ENCODE measurements at places on chromosomes 5 and 9.
A peak's percentile ranks its signal among the peaks of the same experiment; 100 is the strongest.

DNA sequence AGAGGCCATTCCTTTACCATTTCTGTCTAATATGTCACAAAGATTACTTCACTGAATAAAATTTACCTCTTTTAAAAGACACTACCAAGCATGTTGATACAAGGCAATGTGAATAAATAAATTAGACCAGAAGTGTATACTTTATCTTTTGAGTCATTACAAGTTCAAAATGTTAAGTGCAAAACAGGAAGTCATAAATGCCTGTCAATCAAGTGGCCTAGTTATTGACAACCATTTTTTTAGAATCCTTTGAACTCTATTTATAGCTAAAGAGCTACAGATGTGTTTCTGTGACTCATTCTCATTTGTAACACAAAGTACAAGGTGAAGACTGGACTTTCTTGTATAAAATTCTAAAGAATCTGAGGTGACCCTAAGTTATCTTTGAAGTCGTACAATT lies 602.7 kb upstream of the SEMA6A start:
- no peak for ATAC-seq

- ATAC-seq, result no peak
Observed at GRCh38 chr5:149683964-149684363, 46.1 kb upstream of the PPARGC1B start.

GRCh38 chr9:101705135-101705661 lies 33.2 kb downstream of the GRIN3A start:
- peak; percentile 68 for ATAC-seq

DNA sequence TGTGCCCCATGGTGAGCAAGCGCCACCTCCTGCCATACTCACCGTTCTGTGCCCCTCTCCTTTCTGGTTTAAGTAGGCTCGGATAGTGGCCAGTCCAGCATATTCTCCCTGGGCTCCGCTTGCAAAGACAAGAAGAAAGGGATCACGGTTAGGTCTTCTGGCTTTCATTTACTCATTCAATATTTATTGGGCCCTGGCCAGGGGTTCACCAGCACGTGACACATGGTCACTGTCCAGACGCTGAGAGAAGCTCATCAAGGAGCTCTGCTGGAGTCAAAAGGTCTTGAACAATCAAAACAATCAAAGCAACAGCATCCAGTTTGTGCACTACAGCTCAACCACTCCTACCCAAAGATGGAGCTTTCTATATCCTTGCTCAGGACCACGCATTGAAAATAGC lies 80.2 kb downstream of the GLDC start:
- no peak for ATAC-seq

DNA sequence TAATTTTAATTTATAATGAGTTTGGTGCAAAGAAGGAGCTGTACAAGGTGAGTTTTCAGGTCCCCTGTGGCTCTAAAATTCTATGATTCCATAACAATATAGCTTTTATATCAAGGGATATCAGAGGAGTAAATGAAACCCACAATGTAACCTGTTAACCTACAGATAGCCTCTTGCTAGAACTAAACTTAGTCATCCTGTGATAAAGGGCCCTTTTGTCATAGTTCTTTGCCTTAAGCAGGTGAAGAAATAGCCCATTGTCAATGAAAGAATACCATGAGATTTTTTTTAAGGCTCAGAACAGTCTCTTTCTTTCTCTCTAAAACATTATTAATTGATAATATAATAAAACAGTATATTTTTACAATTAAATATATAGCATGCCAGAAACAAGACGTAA lies 127.8 kb downstream of the NFIB start:
- ATAC-seq, result no peak

- no peak for ATAC-seq
Observed at GRCh38 chr5:59036274-59036961, 453.5 kb downstream of the RAB3C start.

DNA sequence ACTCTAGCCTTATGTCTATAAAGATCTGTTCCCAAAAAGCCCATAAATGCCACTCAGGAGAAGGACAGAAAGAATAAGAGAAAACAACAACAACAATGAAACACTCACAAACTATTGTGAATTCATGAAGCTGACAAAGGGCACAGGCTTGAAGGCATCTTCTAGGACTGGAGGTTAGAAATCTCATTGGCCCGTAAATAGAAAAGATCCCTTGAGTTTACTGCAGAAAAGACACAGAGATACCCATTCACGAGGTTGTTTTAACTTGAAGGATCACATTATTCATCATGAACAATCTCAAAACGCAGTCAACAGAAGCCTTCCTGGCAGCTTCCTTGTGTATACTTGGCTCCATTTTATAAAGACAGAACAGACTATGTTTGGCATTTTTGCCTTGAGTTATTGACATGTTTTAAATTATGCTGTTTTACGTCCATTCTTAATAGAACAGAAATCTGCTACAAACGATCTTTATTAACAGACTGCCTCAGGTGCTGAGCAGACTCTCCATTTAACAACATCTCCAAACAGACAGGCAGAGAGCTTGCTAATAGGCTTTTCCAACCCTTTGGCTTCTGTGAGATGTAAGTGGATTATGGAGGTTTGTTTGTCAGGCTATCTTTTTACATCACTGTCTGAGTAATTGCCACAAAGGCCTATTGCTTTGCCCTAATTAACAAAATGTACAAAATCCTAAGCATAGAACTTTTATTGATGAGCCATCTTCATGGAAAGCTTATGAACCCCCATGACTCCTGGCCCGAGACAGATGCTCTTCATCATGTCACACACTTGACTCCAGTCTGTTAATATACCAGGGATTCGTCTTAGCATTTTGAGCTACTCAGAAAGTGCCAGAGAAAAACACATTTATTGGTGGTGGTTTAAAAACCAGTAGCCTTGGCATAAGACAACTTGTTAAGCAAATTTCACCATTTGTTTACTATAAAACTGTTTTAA lies 735.3 kb upstream of the ZNF608 start:
- no peak for ATAC-seq

- no peak for ATAC-seq
Observed at GRCh38 chr5:132056610-132057497, 3.6 kb upstream of the IL3 start.

- no peak for ATAC-seq
Observed at GRCh38 chr5:148730270-148730669, 75.9 kb upstream of the HTR4 start.

DNA sequence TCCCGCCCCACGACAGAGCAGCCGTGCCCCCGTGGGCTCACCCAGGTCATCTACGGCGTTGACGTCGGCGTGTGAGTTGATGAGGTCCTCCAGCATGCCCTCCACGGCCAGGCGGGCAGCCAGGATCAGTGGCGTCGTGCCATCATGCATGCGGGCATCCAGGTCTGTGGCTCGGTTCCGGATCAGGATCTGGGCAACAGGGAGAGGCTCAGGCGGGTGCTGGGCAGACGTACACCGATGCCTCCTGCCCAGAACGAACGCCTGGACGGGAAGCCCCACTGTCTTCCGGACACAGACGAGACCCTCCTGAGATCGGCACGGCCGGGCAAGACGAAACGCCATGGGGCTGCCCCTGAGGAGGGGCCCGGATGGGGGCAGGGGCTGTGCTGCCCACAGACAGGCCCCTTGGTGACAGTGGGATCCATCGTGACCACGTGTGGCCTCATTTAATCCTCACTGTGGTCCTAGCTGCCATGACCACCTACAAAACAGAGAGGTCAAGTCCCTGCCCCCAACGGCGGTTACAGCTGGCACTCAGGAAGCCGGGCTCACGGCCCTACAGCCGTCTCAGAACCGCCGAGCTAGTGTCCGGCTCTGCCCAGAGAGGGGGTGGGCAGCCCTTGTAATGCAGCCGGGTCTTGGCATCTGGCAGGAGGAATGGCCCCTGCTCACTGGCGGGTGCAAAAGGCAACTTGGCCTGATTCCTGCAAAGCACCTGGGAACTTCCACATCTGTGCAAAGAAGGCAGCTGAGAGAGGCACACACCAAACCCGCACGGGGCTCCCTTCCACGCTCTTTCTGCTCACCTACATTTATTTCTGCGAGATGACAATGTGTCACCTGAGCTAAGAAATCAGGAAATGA lies 16.5 kb upstream of the SEC16A start:
- no peak for ATAC-seq

GRCh38 chr9:73042155-73042554 lies 89.3 kb upstream of the ALDH1A1 start:
- ATAC-seq, result no peak

DNA sequence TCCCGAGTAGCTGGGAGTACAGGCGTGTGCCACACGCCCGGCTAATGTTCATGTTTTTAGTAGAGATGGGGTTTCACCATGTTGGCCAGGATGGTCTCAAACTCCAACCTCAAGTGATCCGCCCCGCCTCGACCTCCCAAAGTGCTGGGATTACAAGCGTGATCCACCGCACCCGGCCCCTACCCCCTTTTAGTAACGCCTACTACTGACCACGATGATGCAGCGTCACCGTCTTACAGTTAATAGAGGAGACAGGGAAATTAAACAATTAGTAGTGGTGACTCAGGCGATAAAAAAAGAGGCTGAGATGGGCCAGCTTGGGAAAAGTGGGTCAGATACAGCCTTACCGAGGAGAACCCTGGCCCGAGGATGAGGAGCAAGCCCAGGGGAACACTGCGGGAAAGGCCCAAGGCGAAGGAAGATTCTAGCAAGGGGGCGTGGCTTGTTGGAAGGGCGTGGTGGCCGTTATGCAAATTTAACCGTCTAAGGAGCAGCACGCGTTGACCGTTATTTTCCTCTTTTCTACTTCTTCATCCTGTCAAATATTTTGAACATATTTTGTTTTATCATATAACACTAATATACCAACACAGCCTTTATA lies 1.6 kb upstream of the SETX start:
- no peak for ATAC-seq

DNA sequence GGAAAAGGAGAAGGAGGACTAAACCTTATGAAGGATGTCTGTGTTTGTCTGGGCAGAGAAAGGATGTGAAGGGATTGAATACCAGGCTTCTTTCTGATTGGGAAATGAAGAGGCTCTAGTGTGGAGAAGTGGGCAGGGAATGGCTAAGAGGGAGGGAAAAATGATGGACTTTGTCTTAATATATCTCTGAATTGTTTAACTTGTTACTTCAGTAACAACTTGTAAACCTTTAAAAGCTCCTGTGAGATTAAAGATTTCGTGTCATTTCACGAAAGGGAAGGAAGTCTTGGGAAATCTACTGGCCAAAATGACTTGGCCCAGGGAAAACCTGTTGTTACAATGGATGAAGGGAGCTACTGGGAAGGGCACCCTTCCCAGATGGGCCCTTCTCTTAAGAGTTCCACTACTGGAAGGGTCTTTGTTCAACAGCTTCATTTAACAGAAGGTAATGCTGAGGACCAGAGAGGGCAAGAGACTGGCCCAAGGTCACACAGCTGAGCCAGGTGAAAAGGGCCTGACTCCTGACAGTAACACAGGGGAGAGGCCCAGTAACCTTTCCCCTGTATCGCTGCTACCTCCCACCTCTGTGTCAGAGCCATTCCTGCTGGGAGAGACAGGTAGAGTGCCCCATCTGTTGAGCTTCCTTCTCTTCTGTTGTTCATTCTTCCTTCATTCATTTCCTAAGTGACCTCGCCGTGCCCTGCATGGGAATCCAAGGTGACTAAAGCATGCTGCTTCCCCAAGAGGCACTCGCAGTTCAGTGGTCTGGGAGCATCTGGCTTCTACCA lies 5.1 kb upstream of the TCOF1 start:
- no peak for ATAC-seq

DNA sequence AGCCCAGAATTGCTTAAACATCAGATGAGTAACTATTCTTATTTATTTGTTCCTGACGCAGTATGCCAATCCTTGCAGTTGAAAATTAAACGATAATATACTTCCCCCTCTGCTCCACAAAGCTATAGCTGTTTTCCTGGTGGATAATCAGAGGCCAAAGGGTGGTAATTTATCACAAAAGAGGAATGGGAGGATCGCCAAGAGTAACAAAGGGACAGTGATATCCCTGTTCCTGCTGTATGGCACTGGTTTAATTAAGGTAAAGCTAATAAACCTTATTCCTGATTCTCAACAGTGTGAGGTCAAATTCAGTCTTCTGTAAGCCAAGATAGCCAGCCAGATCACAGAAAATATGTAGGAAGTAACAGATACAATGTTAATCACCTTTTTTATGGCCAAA lies 33.4 kb upstream of the PTGER4 start:
- no peak for ATAC-seq

- ATAC-seq, result no peak
Observed at GRCh38 chr9:129483415-129484351, 137.2 kb downstream of the C9orf50 start.

GRCh38 chr5:133663397-133664054 lies 51.2 kb upstream of the FSTL4 start:
- ATAC-seq, result no peak

DNA sequence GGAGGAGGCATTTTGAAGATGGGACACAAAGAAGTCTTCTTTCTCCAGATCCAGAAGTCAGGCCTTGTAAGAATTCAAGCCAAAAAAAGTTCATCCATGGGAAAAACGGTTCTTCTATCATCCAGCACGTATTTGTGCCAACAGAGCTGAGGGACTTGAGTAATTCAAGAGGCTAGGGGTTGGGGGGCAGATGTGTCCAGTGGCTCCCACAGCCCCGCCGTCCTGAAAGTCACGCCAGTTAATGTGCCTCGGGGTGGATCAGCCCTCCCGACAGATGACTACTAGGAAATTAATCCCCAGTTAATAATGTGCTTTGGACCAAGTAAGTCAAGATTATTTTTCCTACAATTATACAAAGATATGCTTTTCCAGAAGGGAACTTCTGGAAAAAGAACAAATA lies 23.4 kb downstream of the NREP start:
- no peak for ATAC-seq

- no peak for ATAC-seq
Observed at GRCh38 chr9:96109680-96110351, 192.2 kb downstream of the HSD17B3 start.

DNA sequence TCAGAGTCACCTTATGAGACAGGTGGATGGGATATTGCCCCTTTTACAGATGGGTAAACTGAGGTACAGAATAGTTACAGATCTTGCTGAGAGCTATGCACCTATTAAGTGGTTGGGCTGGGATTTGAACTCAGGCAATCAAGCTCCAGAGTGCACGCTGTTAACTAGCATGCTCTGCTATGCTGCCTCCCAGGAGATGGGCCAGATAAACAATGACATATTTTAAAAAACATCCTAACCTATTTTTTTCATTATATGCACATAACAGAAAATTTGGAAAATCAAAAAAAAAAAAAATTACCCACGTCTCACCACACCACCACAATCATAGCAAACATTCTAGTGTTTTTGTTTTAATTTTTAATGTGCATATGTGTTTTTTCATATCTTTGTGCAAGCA lies 123.4 kb upstream of the STC2 start:
- no peak for ATAC-seq

- ATAC-seq, result no peak
Observed at GRCh38 chr5:23528677-23529076, 21.3 kb downstream of the PRDM9 start.

GRCh38 chr5:66553916-66554575 lies 42.1 kb upstream of the MAST4 start:
- peak; percentile 99 for ATAC-seq

- ATAC-seq, result no peak
Observed at GRCh38 chr9:89313842-89314241, 2.8 kb downstream of the CKS2 start.

GRCh38 chr5:38404667-38405276 lies 146.4 kb downstream of the EGFLAM start:
- no peak for ATAC-seq

DNA sequence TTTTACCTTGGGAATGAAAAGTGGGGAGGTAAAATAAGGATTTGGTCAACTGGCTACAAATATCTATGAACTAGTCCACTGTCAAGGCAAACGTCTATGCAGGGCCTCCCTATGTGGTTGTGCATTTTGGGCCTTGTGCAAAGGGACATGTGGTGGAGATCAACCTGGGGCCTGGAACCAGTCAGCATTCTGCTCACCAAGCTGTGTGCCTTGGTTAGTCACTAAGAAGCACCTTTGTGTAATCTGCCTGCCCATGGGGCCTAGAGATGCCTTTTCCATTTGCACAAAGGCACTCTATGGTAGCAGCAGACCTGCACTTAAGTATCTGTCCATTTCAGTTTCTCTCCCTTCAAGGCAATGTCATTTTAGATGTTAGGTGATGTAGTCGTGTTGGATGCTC lies 184.0 kb downstream of the GNAQ start:
- no peak for ATAC-seq

All from stimulated activated memory B cell treated with anti-CD40 and anti-IgM and Interleukin-4, amounts not matched to agents 10 μg/mL and 1 μg/mL and 100 μg/mL, for 72 hours (primary cell).